Mesendoderm (in vitro differentiated cells): ENCODE measurements at places on chromosomes 7 and 10.

- DNase-seq = peak; percentile 82
Observed at GRCh38 chr7:119482209-119482608, 790.8 kb upstream of the KCND2 start.

DNA sequence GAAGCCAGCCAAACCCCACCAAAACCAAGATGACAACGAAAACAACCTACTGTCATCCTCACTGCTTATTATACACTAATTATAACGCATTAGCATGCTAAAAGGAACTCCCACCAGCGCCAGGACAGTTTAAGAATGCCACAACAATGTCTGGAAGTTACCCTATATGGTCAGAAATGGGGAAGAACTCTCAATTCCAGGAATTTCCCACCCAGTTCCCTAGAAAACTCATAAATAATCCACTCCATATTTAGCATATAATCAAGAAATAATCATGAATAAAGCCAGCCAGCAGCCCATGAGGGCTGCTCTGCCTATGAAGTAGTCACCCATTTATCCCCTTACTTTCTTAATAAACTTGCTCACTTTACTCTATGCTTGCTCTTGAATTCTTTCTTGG, 20.8 kb downstream of the MICU1 start:
- no peak for DNase-seq

GRCh38 chr10:43892062-43892770, 243.5 kb upstream of the ZNF32 start:
- no peak for DNase-seq

DNA sequence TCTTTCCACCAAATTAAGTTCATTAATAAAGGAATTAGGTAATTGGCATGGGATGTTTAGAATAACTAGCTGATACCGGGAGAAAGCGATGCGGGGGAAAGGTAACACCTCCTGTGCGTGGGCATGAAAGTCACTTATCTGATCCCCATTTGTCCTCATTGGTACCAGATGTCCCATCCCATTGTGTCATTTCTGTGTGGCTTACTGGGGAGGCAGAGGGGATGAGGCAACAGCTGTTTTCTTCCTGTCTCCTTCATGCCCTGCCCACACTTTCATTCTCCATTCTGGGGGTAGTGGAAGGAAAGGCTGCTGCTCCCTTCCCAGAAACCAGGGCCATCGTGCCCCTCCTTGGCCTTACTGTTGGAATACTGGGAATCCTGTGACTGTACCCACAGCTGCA, 27.1 kb downstream of the EEPD1 start:
- no peak for DNase-seq

DNA sequence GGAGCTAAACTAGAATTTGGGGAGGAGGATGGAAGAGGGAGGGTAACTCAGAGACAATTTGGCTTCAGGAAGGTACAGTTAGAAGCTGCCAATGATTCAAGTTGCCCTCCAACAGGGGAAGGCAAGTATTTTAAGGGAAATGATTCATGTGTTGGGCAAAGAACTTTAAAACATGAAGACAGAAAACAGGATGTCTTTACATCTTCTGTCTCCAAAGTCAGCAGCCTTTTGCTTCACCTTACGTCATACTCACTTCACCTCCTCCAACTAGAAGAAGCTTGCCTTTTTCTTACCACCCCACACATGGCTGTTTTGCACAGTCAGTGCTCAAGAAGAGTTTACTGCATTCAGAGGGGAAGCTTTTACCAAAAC, 36.1 kb downstream of the PPP1R3C start:
- DNase-seq = no peak

GRCh38 chr7:92808006-92808405, 28.4 kb downstream of the CDK6 start:
- DNase-seq = no peak

- DNase-seq = peak; percentile 54
Observed at GRCh38 chr10:53357587-53357986, 585.0 kb upstream of the MBL2 start.

GRCh38 chr10:8332730-8333111, 278.2 kb downstream of the GATA3 start:
- no peak for DNase-seq

GRCh38 chr10:78542521-78542920, 508.9 kb downstream of the RPS24 start:
- peak; percentile 23 for DNase-seq

DNA sequence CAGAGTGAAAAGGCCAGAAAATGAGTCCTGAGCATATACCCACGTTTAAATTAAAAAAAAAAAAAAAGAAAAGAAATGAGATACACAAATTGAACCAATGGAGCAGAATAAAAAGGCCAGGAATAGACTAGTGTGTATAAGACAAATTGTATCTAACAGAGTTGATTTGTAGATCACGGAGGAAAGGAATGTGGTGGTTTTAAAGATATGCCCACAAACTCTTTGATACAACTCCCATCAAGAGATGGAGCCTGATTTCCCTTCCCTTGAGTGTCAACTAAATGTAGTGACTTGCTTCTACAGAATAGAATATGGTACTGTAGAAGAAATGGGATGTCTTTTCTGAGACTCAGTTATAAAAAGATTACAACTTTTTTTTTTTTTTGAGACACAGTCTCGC, 10.4 kb downstream of the SYPL1 start:
- DNase-seq = no peak

GRCh38 chr7:75019800-75020199, 53.8 kb downstream of the RCC1L start:
- no peak for DNase-seq

DNA sequence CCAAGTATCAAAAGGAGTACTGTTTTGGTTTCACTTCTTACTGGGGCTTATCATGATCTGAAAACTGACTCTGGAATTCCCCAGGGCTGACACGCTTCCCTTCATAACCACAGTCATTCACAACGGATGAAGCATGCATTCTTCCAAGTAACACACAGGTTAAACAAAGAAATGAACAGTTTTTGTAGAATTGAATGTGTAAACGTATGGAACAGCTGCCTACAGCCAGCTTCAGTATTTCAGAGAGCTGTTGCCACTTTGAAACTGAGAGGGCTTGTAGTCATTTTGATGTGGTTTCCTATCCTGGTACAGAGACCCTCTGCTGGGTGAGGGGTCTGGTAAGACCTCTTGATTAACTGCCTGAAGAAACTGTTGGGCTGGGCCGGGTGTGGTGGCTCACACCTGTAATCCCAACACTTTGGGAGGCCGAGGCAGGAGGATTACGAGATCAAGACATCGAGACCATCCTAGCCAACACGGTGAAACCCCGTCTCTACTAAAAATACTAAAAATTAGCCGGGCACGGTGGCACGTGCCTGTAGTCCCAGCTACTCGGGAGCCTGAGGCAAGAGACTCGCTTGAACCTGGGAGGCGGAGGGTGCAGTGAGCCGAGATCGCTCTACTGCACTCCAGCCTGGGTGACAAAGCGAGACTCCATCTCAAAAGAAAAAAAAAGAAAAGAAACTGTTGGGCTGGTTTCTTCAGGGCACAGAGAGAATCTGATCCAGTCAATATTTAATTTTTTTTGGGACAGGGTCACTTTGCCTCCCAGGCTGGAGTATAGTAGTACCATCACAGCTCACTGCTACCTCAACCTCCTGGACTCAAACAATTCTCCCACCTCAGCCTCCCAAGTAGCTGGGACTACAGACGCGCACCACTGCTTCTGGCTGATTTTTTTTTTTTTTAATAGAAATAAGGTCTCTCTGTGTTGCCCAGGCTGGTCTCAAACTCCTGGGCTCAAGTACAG, 4.7 kb downstream of the NFE2L3 start:
- peak; percentile 53 for DNase-seq

- DNase-seq = no peak
Observed at GRCh38 chr7:111043561-111043960, 47.4 kb upstream of the LRRN3 start.

DNA sequence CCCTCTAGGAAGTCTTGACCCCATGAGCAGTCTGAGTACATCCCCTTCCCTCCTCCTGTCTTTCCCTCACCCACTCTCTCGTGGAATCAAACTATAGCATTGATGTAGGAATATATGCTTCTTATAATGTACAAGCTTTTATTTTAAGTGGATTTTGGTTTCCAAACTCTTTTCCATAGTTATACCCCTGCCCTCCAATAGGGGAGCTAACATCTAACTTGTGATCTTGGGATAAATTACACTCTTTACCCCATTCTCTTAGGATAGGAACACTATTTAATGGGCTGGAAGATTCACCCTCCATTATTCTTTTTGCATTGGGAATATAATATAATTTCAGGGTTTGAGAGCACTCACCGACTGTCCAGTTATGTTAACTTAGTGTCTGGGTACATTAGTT, 465.9 kb downstream of the GATA3 start:
- DNase-seq = no peak

DNA sequence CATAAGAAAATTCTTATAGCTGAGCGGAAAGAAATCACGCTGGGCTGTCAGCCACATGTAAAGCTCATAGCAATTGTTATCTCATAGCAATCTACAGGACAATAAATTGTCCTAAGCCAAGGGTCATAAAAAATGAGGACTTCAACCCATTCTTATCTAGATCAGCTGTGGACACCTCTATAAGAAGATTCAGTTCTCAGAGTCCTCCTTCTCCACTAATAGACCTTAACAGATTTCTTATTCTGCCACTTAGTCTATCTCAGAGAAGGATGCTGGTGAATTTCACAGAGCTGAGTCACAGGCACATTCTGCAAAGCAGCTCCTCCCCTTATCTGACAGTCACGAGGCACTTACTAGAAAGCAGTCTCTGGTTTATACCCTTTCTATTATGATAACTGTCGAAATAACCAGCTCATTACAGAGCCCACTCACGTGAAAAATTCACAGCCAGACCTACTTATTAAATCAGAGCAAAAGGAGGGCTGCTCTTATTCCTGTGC, 185.3 kb upstream of the PCLO start:
- peak; percentile 83 for DNase-seq
